ENCODE measurements at places on chromosomes 3 and 15.

DNA sequence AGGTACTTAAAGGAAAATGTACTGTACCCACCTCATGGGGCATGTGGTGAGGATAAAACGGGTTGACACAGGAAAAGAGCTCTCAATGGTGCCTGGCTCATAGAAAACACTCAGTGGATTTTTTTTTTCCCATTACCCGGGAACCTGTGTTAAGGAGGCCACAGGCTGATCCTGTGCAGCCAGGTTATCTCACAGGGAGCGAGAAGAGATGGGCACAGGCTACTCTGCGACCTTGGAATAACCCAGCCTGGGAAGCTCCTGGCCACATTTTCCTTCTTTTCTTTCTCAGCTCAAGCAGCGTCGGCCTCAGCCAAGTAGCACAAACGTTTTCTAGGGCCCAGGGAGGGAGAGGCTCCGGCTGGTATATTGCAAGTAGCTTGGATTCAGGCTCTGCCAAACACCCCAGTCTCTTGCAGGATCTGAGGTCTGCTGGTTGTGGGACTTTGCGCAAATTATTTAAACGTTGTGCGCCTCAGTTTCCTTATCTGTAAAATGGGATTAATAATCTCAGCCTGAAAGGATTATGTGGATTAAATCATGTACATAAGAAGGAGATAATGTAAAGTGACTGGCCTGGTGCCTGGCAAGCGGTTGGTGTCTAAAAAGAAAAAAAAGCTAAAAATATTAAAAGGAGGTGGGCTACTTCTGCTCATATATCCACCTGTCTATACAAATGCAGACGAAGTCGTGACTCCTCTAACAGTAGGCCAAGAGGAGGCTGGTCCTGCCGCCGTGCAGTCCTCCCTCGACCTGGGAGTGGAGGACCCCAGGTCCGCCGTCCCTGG is 2.2 kb downstream of the FURIN start:
- DNase-seq: no peak
- no peaks in the 10 kb centered on the region for H3K36me3 ChIP-seq
- H3K27me3 ChIP-seq: no peaks in the 10 kb centered on the region
- peaks cover 28% of the 10 kb centered on the region for H3K4me1 ChIP-seq
- peak overlapping the region; percentile 86 for H3K27ac ChIP-seq

GRCh38 chr3:128549283-128550112 is 56.5 kb upstream of the GATA2 start:
- no peaks in the 10 kb centered on the region for H3K36me3 ChIP-seq
- H3K4me1 ChIP-seq: no peaks in the 10 kb centered on the region
- H3K4me3 ChIP-seq: no peak overlapping the region
- DNase-seq: no peak
- no peak overlapping the region for H3K27ac ChIP-seq
- peaks cover 27% of the 10 kb centered on the region for H3K27me3 ChIP-seq

DNA sequence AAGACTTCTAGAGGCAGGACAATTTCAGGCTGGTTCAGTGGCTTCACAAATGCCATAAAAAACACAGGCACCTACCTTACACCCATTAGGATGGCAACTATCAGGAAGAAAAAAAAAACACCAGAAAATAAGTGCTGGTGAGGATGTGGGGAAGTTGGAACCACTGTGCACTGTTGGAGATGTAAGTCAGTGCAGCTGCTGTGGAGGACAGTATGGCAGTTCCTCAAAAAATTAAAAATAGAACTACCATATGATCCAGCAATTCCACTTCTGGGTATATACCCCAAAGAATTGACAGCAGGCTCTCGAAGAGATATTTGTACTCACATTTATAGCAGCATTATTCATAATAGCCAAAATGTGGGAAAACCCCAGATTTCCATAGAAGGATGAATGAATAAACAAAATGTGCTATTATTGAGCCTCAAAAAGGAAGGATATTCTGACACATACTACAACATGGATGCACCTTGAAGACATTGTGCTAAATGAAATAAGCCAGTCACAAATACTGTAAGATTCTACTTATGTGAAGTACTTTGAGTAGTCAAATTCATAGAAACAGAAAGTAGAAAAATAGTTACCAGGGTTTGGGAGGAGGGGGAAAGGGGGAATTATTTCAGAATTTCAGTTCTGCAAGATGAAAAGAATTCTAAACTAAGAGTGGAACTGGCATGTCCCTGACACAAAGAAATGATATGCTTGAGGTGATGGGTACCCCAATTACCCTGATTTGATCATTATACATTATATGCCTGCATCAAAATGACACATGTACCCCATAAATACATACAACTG is 40.9 kb downstream of the NR1D2 start:
- no peak for DNase-seq
- no peak overlapping the region for H3K27ac ChIP-seq
- peaks cover 2% of the 10 kb centered on the region for H3K4me1 ChIP-seq
- peaks cover 2% of the 10 kb centered on the region for H3K36me3 ChIP-seq

GRCh38 chr15:70095408-70096214 is 2.1 kb downstream of the TLE3 start:
- peaks cover 23% of the 10 kb centered on the region for H3K36me3 ChIP-seq
- peak; percentile 79 for DNase-seq
- peak overlapping the region; percentile 98 for H3K4me3 ChIP-seq
- H3K27me3 ChIP-seq: no peaks in the 10 kb centered on the region

DNA sequence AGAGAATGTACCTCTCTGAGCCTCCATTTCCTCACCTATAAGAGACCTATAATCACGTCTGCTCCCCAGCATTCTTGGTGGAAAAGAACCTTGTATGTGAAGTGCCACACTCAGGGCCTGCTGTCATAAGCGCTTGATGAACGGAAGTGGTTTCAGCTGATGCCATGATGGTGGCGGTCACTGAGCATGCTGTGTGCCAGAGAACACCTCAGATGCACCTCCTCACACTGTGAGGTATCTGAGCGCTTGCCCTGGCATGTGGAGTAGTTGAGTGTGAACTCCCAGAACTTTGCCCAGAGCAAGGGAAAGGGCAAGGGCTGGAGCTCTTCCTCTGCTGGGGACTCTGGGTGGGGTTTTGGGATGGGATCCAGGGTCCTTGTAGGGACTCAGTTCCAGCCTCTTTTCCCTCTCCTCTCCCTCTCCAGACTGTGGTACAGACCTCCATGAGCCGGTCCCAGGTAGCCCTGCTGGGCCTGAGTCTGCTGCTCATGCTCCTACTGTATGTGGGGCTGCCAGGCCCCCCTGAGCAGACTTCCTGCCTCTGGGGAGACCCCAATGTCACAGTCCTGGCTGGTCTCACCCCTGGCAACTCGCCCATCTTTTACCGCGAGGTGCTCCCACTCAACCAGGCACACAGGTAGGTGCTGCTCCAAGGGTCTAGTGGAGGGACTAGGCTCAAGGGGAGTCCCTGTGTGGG is 2.7 kb downstream of the ABHD14A start:
- H3K36me3 ChIP-seq: no peaks in the 10 kb centered on the region
- DNase-seq: no peak
- H3K4me3 ChIP-seq: no peak overlapping the region
- no peaks in the 10 kb centered on the region for H3K27me3 ChIP-seq
- peak overlapping the region; percentile 1 for H3K27ac ChIP-seq
- H3K4me1 ChIP-seq: peaks cover 24% of the 10 kb centered on the region

GRCh38 chr3:138227650-138228049 is 40.5 kb downstream of the ARMC8 start:
- H3K27ac ChIP-seq: no peak overlapping the region
- no peak for DNase-seq
- no peaks in the 10 kb centered on the region for H3K27me3 ChIP-seq
- H3K36me3 ChIP-seq: peaks cover 31% of the 10 kb centered on the region
- no peak overlapping the region for H3K4me3 ChIP-seq
- H3K4me1 ChIP-seq: peaks cover under 1% of the 10 kb centered on the region

DNA sequence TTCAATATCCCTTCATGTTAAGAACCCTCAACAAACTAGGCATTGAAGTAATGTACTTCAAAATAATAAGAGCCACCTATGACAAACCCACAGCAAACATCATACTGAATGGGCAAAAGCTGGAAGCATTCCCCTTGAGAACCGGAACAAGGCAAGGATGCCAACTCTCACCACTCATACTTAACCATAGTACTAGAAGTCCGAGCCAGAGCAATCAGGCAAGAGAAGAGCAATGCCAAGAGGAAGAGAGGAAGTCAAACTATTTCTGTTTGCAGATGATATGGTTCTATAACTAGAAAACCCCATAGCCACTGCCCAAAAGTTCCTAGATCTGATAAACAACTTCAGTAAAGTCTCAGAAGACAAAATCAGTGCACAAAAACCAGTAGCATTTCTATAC is 161.9 kb downstream of the UBE2E2 start:
- peaks cover 18% of the 10 kb centered on the region for H3K36me3 ChIP-seq
- H3K4me3 ChIP-seq: no peak overlapping the region
- no peak for DNase-seq

DNA sequence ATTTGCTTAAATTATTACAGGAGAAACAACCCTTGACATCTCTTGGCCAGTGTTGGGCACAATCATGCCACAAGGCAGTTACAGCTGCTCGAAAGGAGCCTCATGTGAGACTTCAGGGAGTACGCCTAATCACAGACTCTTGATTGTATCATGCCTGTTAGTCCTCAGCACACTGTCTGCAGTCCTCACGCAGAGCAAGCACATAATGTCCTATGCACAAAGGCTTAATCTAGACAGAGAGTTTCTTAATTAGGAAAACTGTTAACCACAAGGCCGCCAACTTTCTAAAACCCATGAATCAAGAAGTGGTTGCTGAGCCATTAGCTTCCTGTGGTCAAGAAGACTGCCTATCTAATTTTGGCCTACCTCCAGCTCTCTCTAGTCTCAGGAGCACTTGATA is 172.0 kb downstream of the UNC13C start:
- H3K27me3 ChIP-seq: no peaks in the 10 kb centered on the region
- no peak overlapping the region for H3K27ac ChIP-seq
- DNase-seq: no peak
- no peak overlapping the region for H3K4me3 ChIP-seq
- H3K4me1 ChIP-seq: no peaks in the 10 kb centered on the region

- no peaks in the 10 kb centered on the region for H3K27me3 ChIP-seq
- no peaks in the 10 kb centered on the region for H3K36me3 ChIP-seq
- H3K4me3 ChIP-seq: no peak overlapping the region
- peaks cover 9% of the 10 kb centered on the region for H3K4me1 ChIP-seq
- no peak overlapping the region for H3K27ac ChIP-seq
- DNase-seq: no peak
Observed at GRCh38 chr15:70291305-70292075, 193.8 kb upstream of the TLE3 start.

- H3K27me3 ChIP-seq: no peaks in the 10 kb centered on the region
- no peak overlapping the region for H3K4me3 ChIP-seq
- H3K27ac ChIP-seq: no peak overlapping the region
- H3K36me3 ChIP-seq: peaks cover 30% of the 10 kb centered on the region
- no peak for DNase-seq
Observed at GRCh38 chr3:121962443-121962842, 59.6 kb downstream of the ILDR1 start.

DNA sequence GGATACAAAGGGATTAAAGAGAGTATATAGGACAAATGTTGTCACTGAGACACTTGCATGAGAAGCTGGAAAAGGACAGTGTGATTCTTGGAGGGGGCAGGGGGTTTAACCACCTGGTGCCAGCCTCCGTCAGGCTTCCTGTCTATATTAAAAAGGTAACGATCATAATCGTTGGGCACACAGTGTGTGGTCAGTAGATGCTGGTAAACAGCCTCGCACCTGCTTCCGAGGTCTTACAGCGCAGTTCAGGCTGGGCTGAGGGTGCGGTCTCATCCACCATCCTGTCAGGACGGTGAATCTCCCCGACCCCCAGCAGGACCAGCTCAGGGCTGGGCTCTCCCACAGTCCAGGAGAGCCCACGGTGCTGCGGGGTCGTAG is 47.7 kb upstream of the SMAD6 start:
- peaks cover 25% of the 10 kb centered on the region for H3K27me3 ChIP-seq
- H3K36me3 ChIP-seq: no peaks in the 10 kb centered on the region
- H3K4me1 ChIP-seq: no peaks in the 10 kb centered on the region
- no peak for DNase-seq

Measured in memory B cell (primary cell).